HCT116 (cell line): ENCODE measurements at places on chromosomes 3 and 15. TPM values are rescaled to one million over a fixed set of nuclear protein-coding genes. Genes with fewer than 3 reads are reported as not detected.
A peak's percentile ranks its signal among the peaks of the same experiment; 100 is the strongest.

GRCh38 chr15:85684174-85684710, 110.5 kb downstream of the KLHL25 start:
- peaks cover 5% of the 10 kb centered on the region; the same call in 1 of the 2 replicates for H3K36me3 ChIP-seq
- no peak overlapping the region for H3K27ac ChIP-seq
- no peaks in the 10 kb centered on the region for H3K4me1 ChIP-seq
- H3K27me3 ChIP-seq: no peaks in the 10 kb centered on the region
- no peak overlapping the region for H3K4me3 ChIP-seq

DNA sequence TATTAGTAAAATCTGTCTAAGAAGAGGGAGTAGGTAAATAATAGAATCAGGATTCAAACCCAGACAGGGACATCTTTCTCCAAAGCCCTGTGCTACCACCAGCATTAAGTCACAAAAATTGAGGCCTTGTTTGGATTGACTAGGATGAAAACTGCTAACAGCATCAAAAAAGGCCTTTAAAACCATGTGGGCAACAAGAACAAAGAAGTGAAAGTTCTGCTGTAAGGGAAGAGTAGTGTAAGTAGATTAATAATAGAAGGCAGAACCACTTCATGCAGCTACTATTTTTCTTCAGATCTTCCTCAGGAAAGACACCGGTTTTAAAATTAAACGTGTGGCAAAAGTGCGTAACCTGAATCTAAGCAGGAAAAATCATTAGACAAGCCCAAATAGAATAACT, 15.3 kb upstream of the KBTBD12 start:
- H3K36me3 ChIP-seq: no peaks in the 10 kb centered on the region
- no peaks in the 10 kb centered on the region for H3K4me1 ChIP-seq
- no peak overlapping the region for H3K27ac ChIP-seq
- no peak for DNase-seq

GRCh38 chr3:81884791-81885190, 123.3 kb upstream of the GBE1 start:
- H3K27me3 ChIP-seq: no peaks in the 10 kb centered on the region
- H3K36me3 ChIP-seq: no peaks in the 10 kb centered on the region
- no peak for DNase-seq
- H3K4me3 ChIP-seq: no peak overlapping the region
- H3K4me1 ChIP-seq: no peaks in the 10 kb centered on the region
- H3K27ac ChIP-seq: no peak overlapping the region

DNA sequence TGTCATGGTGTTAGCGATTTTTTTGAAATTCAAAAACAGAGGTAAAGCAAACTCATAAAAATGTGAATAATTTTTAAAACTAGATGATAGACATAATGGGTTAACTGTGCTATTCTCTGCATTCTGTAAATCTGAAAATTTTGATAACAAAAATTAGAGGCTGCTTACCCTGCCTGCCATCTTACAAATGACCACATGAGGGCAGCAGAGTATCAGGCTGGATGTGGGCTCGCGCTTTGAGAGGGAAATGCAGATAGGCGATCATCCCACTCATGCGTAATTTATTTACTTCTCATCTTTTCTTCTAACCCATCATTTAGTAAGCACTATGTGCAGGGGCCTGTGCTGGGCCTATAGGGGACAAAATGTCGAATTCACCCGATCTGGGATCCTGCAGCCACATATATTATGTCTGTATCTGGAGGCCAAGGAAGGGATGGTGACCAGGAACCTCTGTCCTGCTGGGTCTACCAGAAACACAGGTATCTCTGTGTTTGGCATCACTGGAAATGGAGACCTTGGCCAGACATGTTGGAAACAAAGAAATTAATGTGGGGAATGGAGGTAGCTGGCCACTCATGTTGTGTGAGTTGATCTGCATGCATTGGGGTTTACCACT, 7.8 kb upstream of the RAD18 start:
- no peak overlapping the region for H3K27ac ChIP-seq
- H3K4me3 ChIP-seq: no peak overlapping the region
- no peaks in the 10 kb centered on the region for H3K36me3 ChIP-seq
- H3K27me3 ChIP-seq: no peaks in the 10 kb centered on the region; the same call in 1 of the 2 replicates
- peak; percentile 45 for DNase-seq

DNA sequence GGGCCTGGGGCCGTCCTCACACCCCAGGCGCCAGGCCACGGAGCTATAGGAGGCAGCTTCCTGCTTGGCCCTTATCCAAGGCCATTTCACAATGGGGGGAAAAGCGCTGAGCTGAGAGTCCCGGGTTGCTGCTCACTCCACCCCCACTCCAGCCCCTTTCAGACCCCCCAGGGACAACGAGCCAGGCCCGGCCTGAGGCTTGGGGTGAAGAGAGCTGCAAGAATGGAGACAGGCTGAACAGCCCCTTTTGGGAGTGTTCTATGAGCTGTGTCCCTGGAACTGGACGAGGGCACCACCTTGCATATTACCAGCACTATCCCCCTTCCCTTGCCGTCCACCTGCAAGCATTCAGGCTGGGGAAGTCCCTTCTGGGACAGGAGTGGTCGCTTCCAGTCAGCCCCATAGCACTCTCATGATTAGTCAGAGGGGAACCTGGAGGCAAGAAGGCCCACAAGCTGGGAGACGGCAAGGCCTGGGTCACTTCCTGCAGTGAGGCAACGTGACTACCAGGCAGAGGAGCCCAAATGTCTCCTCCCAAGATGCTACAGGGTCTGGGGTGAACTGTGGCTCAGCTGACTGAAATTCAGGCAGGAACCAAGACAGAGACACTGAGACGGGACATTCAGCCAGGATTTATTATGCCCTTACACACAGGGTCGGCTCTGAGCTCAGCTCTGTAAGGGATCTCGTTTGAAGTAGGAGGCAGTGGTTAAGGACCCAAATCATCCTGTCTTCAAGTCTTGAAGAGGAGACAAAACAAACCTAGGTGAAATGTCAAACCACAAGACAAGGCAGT, 8.6 kb upstream of the SRP14 start:
- peaks cover 2% of the 10 kb centered on the region; the same call in 1 of the 2 replicates for H3K36me3 ChIP-seq
- H3K27me3 ChIP-seq: no peaks in the 10 kb centered on the region
- H3K27ac ChIP-seq: no peak overlapping the region; the same call in 1 of the 2 replicates
- DNase-seq: no peak
- H3K4me1 ChIP-seq: peaks cover 37% of the 10 kb centered on the region
- H3K4me3 ChIP-seq: no peak overlapping the region

DNA sequence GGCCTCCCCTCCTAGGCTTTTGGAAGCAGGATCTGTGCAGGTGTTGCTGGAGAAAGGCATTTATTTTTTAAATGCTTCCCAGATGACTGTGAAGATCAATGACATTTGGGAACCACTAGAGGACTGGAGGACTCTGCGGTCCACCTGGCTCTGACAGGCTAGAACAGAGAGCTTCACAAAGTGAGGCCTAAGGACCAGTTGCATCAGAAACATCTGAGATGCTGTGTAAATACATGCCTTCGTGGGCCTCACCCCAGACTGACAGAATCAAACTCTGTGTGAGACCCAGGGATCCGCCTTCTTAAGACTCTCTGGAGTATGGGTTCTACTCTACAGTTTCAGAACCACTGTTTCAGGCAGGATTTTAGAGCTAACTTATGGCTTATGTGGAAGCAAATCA, 105.0 kb upstream of the ICE2 start:
- H3K27ac ChIP-seq: no peak overlapping the region
- H3K4me1 ChIP-seq: no peaks in the 10 kb centered on the region
- no peaks in the 10 kb centered on the region for H3K36me3 ChIP-seq
- H3K27me3 ChIP-seq: peaks cover 49% of the 10 kb centered on the region

DNA sequence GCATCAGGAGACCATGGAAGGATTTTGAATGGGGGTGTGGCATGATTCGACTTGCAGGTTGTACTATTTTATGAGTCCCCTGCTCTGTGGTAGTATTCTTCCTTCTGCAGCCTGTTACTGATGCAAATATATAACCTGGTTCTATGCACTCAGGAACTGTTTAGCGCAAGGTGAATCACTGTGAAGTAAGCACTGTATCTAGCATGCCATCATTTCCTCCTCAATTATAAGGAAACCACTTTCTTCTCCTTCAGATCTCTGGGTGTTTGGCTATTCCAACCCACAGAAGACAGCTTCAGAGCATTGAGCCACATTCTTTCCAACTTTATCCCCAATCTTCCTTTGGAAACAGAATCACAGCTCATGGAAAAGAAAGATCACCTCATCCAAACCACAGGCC, 176.7 kb downstream of the DIPK2A start:
- DNase-seq: no peak
- no peaks in the 10 kb centered on the region for H3K27me3 ChIP-seq
- no peaks in the 10 kb centered on the region for H3K4me1 ChIP-seq
- H3K4me3 ChIP-seq: no peak overlapping the region
- H3K36me3 ChIP-seq: no peaks in the 10 kb centered on the region

NANOGP8 gene
- not detected for total RNA-seq

CPOX gene
- total RNA-seq: 353 TPM
